ENCODE measurements at places on chromosomes 3 and 15. TPM values are rescaled to one million over a fixed set of nuclear protein-coding genes. Genes with fewer than 3 reads are reported as not detected.

GRCh38 chr15:91186904-91187656, 87.0 kb downstream of the SV2B start:
- no peak for DNase-seq

DNA sequence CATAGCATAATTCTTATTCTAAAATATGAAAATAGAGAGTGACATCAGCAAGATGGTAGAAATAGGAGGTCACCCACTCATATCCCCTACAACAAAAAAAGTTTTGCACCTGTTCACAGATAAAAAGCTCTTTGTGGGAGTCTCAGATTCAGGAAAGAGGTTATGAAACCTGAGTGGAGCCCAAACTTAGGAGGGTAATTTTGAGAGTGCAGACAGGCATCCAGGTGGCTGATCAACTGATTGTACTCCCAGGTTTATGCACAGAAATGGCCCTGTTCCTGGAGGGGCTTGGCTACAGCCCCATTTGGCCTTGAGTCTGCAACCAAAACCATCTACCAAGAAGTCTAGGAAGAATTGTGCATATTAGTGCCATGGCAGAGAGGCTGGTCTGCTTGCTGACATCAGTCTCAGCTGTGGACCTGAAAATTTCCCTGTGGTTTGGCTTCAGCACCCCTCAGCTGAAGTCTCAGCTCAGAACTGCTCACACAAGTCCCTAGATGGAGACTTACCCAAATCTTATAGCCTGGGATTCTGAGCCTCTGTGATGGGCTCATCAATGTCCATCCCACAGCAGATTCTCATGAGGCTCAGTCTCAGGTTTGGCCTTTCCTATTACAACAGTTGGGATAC, 291.6 kb downstream of the IL20RB start:
- DNase-seq = no peak

- DNase-seq = no peak
Observed at GRCh38 chr3:151796105-151796680, 17.7 kb upstream of the AADAC start.

GRCh38 chr3:106913111-106913698, 464.0 kb upstream of the CCDC54 start:
- DNase-seq = peak; percentile 77

DNA sequence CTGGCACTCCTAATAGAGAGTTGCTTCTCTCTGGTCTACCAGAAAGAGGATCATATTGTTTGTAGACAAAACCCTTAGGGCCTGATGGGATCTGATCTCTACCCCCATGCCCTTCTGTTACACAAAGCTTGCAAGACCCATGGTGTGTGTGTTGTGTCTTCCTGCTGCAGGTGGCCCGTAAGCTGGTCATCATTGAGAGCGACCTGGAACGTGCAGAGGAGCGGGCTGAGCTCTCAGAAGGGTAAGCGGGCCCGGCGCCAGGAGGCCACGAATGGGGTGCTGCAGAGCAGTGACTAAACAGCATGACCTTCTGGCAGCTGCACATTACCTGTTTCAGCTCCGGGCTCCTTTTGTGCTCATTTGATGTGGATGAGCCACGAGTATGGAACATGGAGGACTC, 18.2 kb downstream of the TPM1 start:
- no peak for DNase-seq

DNA sequence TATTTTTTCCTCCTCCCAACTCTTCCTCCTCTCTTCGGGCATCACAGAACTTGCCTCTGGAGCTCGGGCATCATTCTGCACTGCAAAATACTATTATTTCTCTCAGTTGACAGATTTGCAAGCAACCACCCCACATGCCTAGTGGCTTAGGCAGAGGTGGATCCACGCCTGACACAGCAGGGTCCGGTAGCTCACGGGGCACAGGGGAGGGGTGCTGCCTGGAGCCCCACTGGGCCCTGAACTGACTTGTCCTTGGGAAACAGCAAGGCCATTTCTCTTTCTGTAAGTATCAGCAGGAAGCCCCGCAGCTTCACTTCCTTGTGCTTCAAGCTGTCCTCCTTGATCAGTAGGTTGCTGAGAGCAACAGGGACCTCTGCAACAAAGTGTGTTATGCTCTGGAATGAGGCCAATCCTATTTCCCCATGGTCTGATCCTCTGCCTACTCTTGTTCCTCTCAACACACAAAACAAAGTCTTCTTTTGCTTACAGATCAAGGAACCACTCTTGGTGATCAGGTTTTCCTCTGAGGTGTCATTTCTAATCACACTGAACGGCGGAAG, 69.1 kb downstream of the FAM174B start:
- DNase-seq = no peak

GRCh38 chr3:103136621-103137020, 701.8 kb downstream of the ZPLD1 start:
- DNase-seq = no peak

Gene GOLGA8R
- total RNA-seq = 3.3 TPM

Gene DZIP1L
- 42.3 TPM for total RNA-seq

Gene IQCF5
- not detected for total RNA-seq

Gene GP5
- total RNA-seq = 0.36 TPM

Gene ATP8B4
- 1.1 TPM for total RNA-seq

Gene VILL
- total RNA-seq = 7.6 TPM
